Effector memory CD4-positive, alpha-beta T cell (primary cell): ENCODE measurements at places on chromosomes 5 and 9.
A peak's percentile ranks its signal among the peaks of the same experiment; 100 is the strongest.

DNA sequence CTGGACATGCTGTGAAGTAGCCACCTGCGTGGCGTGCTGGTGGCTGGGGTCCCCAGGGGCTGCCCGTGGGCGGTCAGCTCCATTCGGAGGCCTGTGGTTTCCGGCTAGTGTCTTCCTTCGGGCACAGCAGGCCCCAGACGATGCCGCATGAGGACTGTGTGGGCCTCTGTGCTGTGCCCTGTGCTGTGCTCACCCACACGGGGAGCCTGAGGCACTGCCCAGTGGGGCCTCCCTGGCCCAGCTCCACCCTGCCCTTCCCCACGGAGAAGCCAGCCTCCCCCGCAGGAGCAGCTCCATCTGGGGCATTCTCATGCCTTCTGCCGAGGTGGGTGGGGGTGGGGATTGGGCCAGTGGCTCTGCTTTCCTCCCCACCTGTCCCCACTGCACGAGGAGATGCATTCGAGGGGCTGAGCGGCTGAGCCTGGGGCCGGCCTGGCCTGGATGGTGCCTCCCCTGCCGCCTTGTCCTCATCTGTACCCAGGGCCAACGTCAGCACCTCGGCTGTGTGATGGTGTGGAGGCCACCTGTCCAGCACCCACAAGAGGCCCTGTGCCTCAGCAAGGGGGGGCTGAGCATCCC, 24.2 kb downstream of the RXRA start:
- no peak for DNase-seq

- no peak for DNase-seq
Observed at GRCh38 chr5:57366744-57367143, 115.9 kb downstream of the ACTBL2 start.

DNA sequence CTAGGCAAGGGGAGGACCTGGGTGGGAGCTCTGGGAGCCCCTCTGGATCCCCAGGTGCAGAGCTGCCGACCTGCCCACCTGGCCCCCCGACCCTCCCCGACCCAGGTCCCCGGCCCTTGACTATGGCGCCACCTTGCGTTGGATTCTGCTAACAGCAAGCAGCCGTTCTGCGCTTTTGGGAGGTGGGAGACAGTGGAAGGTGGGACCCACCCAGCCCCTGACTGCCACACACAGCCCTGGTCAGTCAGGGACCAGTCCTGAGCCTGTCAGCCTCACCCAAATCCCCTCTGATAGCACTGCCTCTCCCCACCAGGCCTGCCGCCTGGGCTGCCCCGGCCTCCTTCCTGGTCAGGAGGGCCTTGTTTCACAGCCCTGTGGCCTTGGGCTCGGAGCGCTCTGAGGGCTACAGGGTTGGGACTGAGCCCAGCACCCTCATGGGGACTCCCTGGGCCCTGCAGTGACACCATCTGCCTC, 77.9 kb downstream of the HMCN2 start:
- no peak for DNase-seq

- DNase-seq, result no peak
Observed at GRCh38 chr9:15155826-15156225, 151.2 kb downstream of the TTC39B start.

GRCh38 chr5:138775034-138775433, 21.8 kb downstream of the CTNNA1 start:
- DNase-seq, result no peak

DNA sequence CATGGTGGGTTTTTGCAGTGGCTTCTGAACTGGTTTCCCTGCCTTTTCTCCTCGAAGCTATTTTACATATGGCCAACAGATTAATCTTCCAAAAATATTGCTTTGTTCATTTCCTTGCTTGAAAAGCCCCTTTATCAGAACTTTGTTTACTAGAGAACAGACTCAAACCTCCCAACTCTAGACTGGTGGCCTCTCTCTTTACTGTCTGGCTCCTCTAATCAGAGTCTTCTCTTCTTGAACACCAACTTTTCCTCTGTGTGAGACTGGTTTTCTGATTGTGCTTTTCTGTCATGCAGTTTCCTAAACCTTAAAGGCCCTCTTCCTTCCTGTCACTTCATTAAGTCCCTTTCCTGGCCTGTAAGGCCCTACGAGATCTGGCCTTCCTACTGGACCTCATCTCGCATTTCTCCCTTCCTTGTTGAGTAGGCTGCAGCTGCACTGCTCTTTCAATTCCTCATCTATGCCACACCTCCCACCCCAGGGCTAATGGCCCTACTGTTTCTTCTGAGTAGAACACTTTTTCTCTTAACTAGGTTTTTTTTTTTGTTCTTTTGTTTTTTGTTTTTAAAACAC, 5.7 kb downstream of the C9orf43 start:
- DNase-seq, result no peak

DNA sequence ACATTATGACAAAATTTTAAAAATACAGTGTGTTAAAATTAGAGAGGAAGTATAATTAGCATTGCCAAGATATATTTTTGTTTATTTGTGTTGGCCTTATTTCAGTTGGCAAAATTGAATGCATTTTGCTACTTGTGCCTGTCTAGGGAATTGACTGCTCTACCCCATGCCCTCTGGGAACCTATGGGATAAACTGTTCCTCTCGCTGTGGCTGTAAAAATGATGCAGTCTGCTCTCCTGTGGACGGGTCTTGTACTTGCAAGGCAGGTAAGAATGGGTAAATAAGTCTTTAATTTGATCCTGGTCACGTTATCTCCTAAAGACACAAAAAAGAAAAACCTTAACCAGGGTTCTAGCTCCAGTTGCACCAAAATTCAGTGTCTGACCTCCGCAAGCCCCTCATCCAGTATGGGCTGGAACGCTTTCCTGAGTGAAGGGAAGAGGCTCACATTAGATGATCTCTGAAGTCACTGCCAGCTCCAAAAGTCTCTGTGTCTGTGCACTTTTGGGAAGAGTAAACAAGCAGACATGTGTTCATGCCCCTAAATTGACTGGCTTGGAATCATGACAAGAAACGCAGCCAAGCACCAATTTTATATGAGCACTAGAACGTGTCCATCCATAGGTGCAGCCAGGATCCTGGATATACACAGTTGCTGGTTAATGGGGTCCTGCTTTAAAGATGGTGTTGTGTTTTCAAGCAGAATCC, 98.3 kb upstream of the PRRC1 start:
- DNase-seq, result no peak

DNA sequence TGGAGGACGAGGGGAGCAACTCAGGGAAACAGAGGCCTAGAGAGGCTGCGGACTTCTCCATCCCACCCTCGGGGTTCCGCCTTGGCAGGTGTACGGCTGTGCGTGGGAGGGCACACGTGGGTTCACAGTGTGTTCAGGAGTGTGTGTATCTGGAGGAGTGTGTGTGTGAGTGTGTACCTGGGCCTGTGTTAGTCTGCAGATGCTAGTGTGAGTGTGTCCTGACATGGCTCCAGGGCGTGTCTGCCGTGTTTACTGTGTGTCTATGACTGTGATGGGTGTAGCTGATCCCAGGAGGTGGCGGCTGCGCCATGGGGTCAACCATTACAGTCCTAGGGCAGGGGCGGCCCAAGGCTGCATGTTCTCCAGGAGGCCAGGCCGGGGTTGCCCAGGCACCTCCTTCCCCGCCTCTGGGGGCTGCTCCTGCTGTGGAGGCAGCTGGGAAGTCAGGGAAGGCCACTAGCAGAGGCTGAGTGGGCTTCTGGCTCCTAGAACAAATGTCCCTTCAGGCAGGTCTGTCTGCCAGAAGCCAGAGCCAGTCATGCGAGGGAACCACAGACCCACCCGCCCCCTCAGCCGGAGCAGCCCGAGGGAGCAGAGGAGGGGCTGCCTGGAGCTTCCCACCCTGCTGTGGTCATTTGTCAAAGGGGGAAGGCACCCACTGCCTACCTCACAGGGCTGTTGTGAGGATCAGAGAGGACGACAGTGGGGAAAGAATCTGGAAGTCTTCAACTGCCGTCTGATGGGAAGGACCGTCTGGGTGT, 21.4 kb downstream of the CRB2 start:
- DNase-seq, result no peak

DNA sequence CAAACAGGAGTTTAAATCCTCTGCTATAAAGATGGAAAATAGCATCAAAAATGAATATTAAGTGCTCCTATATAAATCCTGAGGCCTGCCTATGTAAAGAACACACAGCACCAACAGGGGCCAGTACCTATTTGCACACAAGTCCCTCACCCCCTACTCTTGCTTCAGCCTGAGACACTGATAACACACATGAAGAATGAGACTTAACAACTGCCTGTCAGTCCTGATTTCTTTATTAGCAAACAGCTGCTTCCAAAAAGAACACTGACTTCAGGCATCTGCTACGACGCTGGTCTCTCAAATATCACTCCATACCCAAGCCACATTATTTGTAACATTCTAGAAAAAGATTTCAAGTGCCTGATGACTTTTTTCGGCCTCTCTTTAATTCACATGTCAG, 55.5 kb downstream of the MYO10 start:
- DNase-seq, result no peak

DNA sequence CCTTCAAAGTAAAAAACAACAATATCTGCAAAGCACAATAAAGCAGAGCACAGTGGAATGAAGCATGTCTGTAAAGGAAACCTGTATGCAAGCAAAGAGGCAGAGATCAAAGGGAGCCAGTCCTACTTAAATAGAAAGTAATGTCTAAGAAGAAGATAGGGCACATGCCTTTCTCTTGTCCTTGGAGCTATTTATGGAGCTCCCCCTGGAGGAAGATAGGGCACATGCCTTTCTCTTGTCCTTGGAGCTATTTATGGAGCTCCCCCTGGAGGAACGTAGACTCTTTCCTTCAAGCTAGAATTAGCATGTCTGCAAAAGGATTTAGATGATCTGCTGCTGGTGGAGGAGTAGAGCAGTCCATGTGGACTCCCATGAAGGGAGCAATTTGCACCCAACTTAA, 168.1 kb upstream of the RASEF start:
- no peak for DNase-seq

DNA sequence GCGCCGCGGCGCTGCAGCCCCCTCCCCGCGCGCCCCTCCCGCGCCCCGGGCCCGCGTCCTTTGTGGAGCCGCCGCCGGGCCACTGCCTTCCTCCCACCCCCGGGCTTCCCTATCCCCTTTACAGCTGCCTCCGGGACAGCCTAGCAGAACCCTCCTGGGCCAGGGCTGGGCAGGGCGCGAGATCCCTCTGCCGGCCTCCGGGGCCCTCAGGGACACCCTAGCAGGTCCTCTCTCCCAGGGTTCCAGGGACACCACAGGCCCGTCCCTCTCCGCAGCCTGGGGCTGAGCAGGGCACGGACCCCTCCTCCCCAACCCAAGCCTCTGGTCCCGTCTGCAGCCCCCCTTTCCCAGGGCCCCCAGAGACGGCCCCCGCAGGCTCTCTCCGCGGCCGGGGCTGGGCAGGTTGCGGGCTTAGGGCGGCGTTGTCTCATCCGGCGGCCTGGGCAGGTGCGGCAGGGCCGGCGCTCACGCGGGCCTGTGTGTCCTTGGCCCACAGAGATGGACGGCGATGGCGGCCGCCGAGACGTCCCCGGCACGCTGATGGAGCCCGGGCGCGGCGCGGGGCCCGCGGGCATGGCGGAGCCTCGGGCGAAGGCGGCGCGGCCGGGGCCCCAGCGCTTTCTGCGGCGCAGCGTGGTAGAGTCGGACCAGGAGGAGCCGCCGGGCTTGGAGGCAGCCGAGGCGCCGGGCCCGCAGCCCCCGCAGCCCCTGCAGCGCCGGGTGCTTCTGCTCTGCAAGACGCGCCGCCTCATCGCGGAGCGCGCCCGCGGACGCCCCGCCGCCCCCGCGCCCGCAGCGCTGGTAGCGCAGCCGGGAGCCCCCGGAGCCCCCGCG, 710 bp downstream of the WNK2 start:
- DNase-seq, result no peak

- DNase-seq, result no peak
Observed at GRCh38 chr9:129198319-129199043, 20.4 kb upstream of the IER5L start.

DNA sequence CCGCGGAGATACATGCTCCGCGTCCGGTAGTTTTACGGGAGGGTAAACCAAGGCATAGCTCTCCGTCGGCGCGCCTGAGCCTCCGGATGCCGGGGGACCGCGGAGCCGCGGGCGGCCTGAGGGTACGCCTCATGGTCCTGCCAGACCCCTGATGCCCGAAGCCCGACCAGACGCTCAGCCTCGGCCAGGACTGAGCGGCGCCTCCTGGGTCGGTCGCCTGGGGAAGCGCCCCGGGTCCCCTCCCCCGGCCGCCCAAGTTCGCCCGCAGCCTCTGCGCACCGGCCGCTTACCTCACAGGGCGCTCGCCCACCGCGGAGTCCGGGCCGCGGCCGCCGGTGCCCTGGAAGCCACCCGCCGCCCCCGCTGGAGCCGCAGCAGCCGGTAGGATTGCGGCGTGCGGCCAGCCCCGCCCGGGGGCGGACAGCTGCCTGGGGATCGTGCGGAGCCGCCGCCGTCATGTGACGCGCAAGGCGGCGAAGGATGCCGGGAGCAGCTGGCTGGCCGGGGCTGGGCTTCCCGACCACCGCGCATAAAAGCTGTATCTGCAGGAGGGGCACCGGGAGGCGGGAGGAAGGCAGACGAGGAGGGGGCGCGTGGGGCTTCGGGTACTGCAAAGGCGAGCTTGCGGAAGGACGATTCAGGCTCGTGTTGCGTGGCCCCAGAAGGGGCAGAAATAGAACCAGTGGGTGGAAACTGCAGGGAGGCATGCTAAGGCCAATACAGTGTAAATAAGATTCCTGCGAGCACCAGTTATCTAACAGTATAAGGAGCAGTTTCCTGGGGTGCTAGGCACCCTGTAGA, at the start of gene FBXO10:
Gene FBXO10, minus strand, starts transcription at position 460 of the 801 bp plus-strand sequence. CDS start 34,612 bp downstream, outside the sequence.
- DNase-seq, result peak; percentile 18
